NCI-H187 (cell line): ENCODE measurements at places on chromosomes 5 and 9.

DNA sequence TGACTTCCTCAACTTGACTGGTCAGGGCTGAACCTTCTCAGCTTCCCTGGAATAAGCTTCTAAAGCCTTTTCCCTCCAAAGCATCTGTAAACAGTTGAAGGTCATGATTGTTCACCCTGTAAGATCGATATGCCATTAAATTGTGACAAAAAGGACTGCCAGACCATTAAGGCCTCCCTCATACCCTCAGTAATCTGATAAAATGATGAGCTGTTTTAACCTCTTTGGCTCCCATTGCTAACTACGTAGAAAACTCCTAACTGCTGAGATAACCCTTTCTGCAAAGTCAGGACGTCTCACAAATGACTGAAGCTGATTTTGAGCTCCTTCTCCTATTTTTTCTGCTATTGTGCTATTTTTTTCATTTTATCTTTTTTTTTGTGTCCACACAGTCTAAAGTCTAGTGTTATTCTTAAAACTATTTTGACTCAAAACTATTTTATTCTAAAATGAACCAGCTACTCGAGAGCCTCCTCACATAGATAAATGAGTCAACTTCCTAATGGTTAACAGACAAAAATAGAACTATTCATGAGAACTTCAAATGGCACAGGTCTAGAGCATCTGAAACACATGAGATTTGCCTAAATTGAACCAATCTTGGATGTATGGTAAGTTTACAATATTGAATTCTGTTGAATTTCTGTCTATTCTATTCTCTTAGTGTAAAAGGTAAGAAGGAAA lies 395.6 kb upstream of the TLE4 start:
- no peak for DNase-seq

DNA sequence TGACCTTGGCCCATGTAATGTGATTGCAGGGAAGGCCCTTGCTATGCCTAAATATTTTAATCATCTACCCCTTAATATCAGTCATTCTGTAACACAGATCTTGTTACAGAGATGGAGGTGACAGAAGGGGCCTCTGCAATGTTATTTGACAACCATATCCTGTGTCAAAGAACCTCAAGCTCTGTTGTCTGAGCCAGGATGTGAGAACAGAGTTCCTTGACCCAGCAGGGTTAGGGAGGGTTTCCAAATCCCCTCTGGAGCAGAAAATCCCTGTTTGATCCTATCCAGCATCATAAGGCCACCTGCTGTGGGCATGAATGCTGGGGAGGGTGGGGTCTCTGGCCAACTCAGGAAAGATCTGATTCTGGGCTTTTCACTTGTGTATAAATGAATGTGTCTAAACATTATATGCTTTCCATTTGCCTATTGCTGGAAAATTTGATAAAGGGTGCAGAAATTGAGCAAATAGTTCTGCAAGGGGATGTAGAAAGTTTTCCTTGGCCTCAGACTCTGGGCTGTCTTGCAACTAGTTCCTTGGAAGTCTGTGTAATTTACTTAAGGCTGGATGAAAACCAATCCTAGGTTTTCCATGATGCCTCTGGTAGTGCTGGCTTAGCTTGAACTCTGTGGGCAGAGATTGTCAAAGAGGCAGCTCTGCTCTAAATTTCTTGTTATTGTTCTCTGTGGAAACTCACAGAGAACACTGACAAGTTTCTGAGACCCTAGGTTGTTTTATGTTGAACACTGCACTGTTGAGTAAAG lies 71.0 kb downstream of the PGM5 start:
- DNase-seq = no peak

GRCh38 chr5:18811661-18812060 lies 1176.3 kb downstream of the CDH18 start:
- DNase-seq = no peak

DNA sequence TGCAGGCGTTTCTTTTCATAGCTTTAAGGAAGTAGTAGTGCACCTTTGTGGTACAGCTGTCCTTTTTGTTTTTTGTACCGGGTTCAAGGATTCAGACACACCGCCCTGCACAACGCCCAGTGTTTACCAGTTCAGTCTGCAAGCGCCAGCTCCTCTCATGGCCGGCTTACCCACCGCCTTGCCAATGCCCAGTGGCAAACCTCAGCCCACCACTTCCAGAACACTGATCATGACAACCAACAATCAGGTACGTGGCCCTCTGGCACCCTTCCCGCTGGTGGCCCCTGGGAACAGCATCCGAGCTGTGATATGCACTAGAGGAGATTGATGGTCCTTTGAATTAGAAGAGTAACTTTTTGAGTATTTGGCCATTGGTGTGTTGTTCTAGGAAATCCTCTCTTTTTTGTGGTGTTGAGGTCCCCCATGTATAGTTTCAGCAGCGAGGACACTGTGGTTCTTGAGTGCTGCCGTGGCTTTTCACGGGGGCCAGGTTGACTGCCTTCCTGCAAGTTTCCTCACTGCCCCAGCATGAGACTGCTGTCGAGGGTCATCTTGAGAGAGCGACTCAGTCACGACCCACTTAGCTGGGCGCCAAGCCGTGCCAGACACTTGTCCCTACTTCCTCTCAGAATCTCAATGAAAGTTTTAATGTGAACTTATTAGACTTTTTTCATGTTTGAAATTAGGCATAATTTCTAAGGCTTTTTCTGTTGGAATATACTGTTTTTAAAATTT lies 37.9 kb downstream of the TENT4A start:
- DNase-seq = no peak

DNA sequence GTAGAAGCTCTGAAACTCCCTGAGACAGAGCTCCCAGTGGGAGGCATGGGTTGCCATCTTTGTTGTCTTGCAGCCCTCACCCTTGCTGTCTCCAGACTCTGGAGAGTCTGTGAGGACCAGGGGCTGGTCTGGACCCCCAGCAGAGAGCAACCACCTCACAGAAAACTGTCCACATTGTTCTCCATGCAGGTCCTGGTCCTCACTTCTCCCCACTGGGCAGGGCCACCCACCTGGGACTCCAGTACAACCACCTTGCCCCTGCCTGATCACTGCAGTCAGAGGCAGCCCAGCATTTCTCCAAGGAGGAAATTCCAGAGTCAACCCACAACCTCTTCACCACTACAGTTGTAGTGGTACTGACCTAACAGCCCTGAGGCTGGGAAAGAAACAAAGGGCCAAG lies 285.6 kb upstream of the RPS23 start:
- DNase-seq = no peak

GRCh38 chr9:137366891-137367381 lies 56.0 kb downstream of the EXD3 start:
- no peak for DNase-seq

DNA sequence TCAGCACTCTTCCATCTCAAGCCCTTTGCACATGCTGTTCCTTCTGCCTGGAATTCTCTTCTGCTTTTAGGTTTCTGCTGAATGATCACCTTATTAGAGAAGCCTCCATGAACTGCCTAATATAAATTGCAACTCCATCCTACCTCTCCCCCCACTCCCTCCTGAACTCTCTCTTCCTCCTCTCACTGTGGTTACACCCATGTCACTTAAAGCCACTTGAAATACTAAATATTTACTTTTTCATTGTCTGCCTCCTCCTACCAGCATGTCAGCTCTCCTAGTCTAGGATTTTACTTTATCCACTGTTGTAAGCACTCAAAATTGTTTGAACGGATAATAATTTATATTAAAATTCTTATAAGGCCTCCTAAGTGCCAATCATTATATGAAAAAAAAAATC lies 43.8 kb downstream of the ACTL7B start:
- DNase-seq = no peak

DNA sequence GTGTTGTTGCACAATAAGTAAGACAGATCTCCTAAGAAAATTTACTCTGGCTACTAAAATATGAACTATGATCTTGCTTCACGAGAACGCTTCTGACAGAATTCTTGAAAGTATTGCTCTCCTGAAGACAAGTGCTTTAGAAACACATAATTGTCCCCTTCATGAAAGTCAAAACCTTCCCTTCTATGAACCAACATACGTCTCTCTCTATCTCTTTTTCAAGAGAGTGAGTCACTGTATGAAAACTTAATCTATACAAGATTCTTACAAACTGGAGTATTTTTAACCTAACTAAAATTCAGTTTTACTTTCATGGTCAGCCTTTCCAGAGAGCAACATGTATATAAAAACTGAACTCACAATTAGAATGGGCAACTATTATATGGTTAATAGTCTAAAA lies 688.0 kb upstream of the CTNND2 start:
- no peak for DNase-seq

GRCh38 chr5:149656576-149657182 lies 73.4 kb upstream of the PPARGC1B start:
- peak; percentile 71 for DNase-seq

- no peak for DNase-seq
These were observed 26.4 kb downstream of the IL9 start for GRCh38 chr5:135869276-135869675.

DNA sequence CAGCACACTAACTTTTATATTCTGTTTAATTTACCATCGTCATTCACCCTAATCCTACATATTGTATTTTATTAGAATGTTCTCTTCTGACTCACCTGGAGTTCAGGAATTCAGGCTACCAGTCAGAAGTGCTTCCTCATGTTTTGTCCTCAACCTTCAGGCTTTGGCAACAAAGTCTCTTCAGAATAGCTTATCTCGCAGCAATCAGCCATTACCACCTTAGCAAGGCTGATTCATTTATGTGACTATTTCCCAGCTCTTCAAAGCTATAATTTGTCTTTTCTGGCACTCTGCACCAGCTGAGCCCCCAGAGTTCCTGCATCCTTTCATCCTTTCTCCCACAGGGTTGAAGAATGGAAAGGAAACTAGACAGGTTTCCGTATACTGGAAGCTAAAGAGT lies 365.5 kb upstream of the CDH18 start:
- DNase-seq = no peak

GRCh38 chr5:36686881-36687280 lies 80.5 kb downstream of the SLC1A3 start:
- no peak for DNase-seq

GRCh38 chr5:39057734-39058133 lies 16.5 kb downstream of the RICTOR start:
- no peak for DNase-seq

GRCh38 chr5:150356575-150357294 lies 762 bp upstream of the TCOF1 start:
- DNase-seq = no peak

DNA sequence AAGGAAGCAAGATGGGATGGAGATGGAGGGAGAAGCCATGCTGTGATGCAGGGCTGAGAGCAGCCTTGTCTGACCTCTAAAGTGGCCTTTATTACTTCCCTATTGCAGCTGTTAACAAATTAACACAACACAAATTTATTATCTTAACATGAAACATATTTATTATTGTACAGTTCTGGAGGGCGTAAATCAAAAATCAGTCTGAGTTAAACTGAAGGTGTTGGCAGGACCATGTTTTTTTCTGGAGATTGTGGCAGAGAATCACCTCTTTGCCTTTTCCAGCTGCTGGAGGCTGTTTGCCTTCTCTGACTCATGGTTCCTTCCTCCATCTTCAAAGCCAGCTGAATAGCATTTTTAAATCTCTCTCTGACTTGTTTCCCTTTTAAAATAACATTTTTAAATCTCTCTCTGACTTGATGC lies 7.2 kb upstream of the MCC start:
- no peak for DNase-seq
